ENCODE measurements at places on chromosomes 12 and 14.

GRCh38 chr12:34205401-34205800, 183.1 kb downstream of the ALG10 start:
- no peak for DNase-seq

GRCh38 chr14:96461950-96462798, 40.0 kb upstream of the PAPOLA start:
- DNase-seq = no peak

DNA sequence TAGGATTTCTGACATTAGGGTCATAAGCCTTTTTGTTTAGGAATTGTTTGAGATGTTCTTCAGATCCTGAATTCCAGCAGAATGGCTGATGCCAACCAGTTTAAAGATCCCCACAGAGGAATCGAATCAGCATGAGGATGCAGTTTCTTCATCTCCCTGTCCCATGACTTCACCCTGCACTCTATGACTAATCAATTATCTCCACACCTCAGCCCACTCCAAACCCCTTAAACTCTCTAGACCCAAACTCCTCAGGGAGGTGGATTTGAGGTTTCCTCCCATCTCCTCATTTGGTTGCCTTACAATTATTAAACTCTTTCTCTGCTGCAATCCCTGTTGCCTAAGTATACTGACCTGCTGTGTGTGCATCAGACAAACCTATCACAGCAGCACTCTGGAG, 86.5 kb upstream of the CRY1 start:
- no peak for DNase-seq

DNA sequence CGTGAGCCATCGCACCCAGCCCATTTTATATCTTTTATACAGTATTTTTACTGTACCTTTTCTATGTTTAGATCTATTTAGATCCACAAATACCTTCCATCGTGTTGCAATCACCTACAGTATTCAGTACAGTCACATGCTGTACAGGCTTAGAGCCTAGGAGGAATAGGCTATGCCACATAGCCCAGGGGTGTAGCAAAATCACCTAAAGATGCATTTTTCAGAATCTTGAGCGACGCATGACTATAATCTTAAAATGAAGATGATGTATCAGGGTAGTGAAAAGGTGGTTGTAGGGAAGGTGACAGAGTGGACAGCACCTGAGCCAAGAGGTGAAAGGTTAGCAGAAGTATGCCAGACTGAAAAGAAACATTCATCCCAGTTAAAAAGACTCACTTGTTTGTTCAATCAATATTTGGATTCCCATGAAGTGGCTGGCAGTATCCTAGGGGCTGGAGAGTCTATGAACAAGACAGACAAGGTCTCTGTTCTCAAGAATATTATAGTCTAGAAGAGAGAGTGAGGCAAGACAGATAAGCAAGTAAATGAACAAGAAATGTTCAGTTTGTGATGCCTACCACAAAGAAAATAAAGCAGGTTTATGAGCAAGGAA, 3.6 kb downstream of the SPRING1 start:
- DNase-seq = no peak

DNA sequence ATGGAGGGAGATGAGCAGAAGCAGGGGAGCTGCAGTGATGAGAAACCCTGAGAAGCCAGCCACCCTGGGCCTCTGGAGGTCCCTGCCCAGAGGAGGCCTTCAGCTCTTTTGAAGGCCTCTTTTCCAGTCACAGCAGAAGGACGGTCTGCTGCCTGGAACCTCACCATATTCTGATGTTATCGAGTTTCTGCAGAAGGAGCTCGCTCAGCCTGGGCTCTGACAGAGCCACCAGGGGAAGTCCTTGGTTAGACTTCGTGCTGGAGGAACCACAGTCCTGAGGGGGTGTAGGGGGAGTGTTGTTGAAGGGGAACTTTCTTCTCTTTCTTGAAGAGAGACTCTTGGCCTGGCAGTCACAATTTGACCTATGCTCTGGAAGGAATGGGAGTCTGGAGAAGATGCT, 25.1 kb upstream of the BATF start:
- DNase-seq = peak; percentile 59

All from hematopoietic multipotent progenitor cell treated with erythropoietin and hydrocortisone succinate and interleukin-3 and kit ligand, for 8 days (in vitro differentiated cells).